ENCODE measurements at places on chromosomes 1 and 21.

GRCh38 chr1:248848602-248849001, 10.3 kb downstream of the ZNF692 start:
- no peak for DNase-seq

GRCh38 chr1:218585511-218586184, 240.5 kb downstream of the TGFB2 start:
- no peak for DNase-seq

- DNase-seq, result no peak
These were observed 61.9 kb upstream of the ADAM30 start for GRCh38 chr1:119958223-119958622.

- DNase-seq, result no peak
These were observed 56.3 kb downstream of the GNG12 start for GRCh38 chr1:67777016-67777415.

GRCh38 chr1:197799271-197799670, 24.0 kb upstream of the DENND1B start:
- DNase-seq, result no peak

- DNase-seq, result no peak
These were observed 195.8 kb downstream of the KAZN start for GRCh38 chr1:14794136-14794768.

DNA sequence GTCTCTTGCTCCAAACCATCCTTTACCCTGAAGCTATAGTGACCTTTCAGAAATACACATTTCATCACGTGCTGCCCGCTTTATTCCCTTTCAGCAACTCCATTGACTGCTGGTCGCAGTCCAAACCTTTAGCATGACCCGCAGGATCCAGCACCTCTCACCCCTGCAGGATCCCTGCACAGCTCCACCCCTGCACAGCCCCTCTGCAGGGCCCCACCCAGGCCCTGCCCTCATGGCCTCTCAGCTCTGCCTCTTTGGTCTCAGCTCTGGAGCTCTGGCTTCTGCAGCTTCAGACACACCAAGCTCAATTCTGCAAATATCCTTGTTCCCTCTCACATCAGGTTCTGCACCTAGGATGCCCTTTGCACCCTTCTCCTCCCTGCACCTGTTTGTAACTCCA, 264.9 kb upstream of the C1orf174 start:
- no peak for DNase-seq

DNA sequence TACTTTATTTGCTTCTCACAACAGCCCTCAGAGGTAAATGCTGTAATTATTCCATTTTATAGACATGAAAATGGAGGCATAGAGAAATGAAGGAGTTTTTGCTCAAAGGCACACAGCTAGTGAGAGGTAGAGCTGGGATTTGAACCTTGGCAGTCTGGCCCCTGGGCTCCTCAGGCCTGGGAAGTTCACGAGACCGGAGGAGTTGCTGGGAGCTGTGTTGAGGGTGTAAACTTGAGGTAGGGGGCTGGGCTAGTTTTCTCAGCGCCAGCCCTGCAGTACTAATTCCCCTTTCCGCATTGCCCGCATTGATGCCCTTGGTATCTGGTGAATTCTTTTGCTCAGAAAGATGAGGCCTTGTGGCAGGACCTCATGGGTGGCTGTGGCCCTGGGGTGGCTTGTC, 73.3 kb downstream of the PTPRU start:
- no peak for DNase-seq
